ENCODE measurements at places on chromosomes 7 and 10.

GRCh38 chr10:98916526-98917125 lies 319.0 kb downstream of the HPSE2 start:
- no peak for DNase-seq

GRCh38 chr7:151143261-151144015 lies 24.1 kb downstream of the GBX1 start:
- DNase-seq: no peak

GRCh38 chr10:21261842-21262294 lies 263.6 kb downstream of the SKIDA1 start:
- DNase-seq: no peak

GRCh38 chr7:142808461-142808801 lies 37.7 kb downstream of the PRSS2 start:
- DNase-seq: no peak

Data from left forelimb (tissue), 1 donor.